Urinary bladder (tissue), 4 donors: ENCODE measurements at places on chromosomes 7 and 10. TPM values are rescaled to one million over a fixed set of nuclear protein-coding genes. Genes with fewer than 3 reads are reported as not detected.

DNA sequence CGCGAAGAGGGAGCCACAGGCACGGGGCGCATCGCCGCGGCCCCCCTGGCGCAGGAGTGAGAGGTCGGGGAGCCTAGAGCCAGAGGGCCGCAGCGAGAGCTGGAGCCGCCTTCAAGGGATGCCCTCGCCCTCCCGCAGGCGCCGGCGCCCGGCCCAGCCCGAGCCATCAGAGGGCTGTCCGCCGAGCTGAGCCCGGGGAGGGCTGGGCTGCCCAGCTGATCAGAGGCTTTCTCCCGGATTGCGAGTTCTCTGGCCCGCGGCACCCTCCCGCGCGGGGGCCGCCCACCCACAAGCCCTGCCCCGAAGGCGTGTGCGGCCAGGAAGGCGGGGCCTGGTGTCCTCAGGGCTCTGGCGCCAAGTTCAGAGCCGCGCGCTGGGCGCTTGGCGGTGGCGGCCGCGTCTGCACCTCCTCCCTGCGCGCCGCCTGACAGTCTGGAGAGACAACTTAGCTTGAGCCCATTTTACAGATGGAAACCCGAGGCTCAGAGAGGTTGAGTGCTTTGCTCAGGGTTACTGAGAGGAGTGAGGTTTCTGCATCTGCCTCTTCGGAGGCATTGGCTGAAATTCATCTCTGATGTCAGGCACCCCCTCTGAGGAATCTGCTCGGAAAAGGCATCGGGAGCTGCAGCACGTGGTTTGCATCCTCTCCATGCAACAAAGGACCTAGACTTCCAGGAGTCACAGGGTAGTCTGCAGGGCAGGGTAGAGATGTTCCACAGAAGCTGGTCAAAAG, 3.8 kb upstream of the ANTXRL start:
- DNase-seq, result no peak

FXYD4 gene
- total RNA-seq, result 0.95 TPM

DNA sequence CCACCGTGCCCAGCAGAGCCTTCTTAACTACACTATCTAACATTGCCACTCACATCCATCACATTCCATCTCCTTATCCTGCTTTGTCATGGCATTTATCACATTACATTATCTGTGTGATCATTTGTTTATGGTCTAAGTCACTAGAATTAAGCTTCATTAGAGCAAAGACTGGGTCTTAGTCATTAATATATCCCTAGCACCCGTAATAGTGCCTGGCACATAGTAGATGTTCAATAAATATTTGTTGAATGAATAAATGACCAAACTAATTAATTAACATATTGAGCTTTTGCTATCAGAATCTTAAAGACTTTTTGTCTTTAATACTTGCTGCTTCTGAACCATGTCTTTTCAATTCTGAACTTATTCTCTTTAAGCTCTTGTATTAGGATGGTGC, 5.9 kb upstream of the COPG2 start:
- no peak for DNase-seq

- DNase-seq, result no peak
Observed at GRCh38 chr7:28956608-28957063, 1.5 kb downstream of the TRIL start.

NMT2 gene
- 41.2 TPM for total RNA-seq

DNA sequence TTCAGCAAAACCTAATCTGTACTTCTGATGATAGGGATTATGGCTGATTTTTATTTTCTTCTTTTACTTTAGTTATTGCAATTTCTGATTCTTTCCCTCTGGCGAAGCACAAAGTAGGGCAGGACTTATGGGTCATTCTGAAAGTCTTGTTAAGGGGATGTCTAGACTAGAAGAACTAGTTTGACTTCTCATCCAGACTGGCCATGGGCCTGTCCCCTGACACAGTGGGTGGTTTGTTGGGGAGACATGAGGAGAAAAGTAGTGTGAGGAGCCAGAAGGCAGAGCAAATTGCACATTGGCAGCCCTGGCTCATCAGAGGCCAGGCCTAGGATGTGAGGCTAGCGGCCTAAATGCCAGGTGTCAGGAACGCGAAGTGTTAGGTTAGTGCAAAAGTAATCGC, 152.8 kb downstream of the RTKN2 start:
- DNase-seq, result no peak

DNA sequence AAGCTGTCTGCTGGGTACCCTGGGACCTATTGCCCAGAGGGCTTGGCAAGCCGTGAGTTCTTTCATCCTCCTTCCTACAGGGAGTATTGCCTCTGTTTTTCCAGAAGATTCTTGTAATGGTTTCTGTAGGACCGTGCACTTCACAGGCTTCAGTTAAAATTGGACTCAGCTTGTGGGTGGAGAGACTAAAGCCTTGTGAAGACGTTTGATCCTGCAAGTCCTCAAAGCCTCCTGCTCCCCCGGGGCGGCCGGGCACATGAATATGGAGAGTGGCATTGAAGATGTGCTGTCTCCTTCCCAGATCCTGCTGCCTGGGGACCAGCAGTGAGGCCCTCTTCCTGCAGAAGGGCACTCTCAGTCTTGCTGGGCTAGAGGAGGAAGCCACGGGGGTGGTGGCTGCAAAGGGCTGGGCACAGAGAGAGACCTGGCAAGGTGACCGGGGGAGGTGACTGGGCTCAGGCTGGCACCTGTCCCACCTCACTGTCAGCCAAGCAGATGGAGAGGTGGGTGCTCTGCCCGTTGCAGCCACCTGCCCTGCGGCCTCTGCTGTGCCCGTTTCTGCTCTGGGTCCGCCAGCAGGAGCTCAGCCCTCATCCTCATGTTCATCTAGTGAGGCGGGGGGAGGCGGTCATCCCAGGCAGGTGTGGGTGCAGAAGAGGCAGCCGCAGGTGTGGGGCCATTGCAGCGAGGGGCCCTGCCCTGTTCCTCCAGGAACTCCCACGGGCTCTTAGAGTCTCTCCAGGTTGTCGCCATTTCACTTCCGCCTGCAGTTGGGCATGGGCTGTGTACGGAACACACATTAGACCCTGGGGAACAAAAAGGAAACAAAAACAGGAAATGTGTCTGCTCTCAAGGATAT, 55.7 kb downstream of the TMEM209 start:
- DNase-seq, result no peak
